Aortic smooth muscle cell (primary cell): ENCODE measurements at places on chromosomes 2 and 18. TPM values are rescaled to one million over a fixed set of nuclear protein-coding genes. Genes with fewer than 3 reads are reported as not detected.

Gene METTL21A
- 8.5 and 9.2 TPM in 2 replicates for total RNA-seq

Gene SAG
- total RNA-seq: not detected in 2 replicates

Gene HOXD13
- not detected in 2 replicates for total RNA-seq

Gene LRRTM4
- total RNA-seq: not detected in 2 replicates

Gene MSTN
- total RNA-seq: under 0.01 and 0.12 TPM in 2 replicates

Gene SGPP2
- total RNA-seq: not detected in 2 replicates

Gene PRSS56
- not detected in 2 replicates for total RNA-seq

Gene CD207
- not detected in 2 replicates for total RNA-seq

Gene AMER3
- not detected in 2 replicates for total RNA-seq

Gene C2orf92
- 1.6 and 2.1 TPM in 2 replicates for total RNA-seq

Gene CRYBA2
- total RNA-seq: not detected in 2 replicates

Gene DNAJC5G
- total RNA-seq: not detected in 2 replicates

Gene LRATD1
- 0.26 TPM in 1 of 2 replicates, not detected in the other for total RNA-seq

Gene CYP26B1
- 0.25 and 0.92 TPM in 2 replicates for total RNA-seq

Gene IL1B
- 0.50 and 0.53 TPM in 2 replicates for total RNA-seq

Gene CREG2
- 0.37 and 1.1 TPM in 2 replicates for total RNA-seq

Gene PCARE
- not detected in 2 replicates for total RNA-seq

Gene MC5R
- not detected in 2 replicates for total RNA-seq
